RWPE2 (cell line): ENCODE measurements at places on chromosomes 11 and 22.

GRCh38 chr22:43150731-43151206 is 590 bp upstream of the TSPO start:
- no peaks in the 10 kb centered on the region for H3K27me3 ChIP-seq
- H3K36me3 ChIP-seq = 0 out of 2 replicates have a peak, but pooled peaks cover 4% of the 10 kb centered on the region
- no peak for DNase-seq

GRCh38 chr11:36013950-36014897 is 70.4 kb downstream of the LDLRAD3 start:
- H3K4me3 ChIP-seq = no peak overlapping the region
- H3K27ac ChIP-seq = peak overlapping the region; percentile 95
- no peaks in the 10 kb centered on the region for H3K36me3 ChIP-seq
- H3K27me3 ChIP-seq = no peaks in the 10 kb centered on the region

DNA sequence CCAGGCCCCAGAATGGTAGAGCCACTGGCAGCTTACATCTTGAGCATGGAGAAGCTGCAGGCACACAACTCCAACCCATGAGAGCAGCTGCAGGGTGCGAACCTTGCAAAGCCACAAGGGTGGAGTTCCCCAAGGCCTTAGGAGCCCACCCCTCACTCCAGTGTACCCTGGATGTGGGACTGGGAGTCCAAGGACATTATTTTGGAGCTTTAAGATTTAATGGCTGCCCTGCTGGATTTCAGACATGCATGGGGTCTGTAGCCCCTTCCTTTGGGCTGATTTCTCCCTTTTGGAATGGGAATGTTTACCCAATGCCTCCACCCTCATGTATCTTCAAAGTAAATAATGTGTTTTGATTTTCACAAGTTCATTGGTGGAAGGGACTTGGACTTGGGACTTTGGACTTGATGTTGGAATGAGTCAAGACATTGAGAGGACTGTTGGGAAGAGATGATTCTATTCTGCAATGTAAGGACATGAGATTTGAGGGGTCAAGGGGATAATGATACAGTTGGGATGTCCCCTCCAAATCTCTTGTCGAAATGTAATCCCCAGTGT is 1.1 kb upstream of the KRTAP5-7 start:
- no peak overlapping the region for H3K4me3 ChIP-seq
- no peak overlapping the region for H3K27ac ChIP-seq
- DNase-seq = no peak
- H3K4me1 ChIP-seq = no peaks in the 10 kb centered on the region
- no peaks in the 10 kb centered on the region for H3K36me3 ChIP-seq

DNA sequence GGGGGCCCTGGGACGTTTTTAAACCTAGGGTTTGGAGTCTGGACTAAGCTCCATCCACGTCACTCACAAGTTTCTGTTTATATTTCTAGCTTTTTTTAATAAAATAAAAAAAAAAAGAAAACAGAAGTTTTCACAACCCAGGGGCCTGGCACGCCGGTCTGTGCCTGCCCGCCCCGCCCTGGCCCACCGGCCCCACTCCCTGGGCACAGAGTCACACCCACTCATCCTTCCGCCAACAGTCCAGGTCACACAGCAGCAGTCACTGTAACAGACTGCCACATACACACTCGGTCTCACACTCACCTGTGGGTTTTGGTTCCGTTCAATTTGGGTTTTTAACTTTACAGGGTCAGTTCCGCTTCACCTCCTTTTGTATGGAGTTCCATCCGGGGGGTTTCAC is 5.3 kb upstream of the ACR start:
- H3K4me3 ChIP-seq = no peak overlapping the region
- DNase-seq = no peak
- no peaks in the 10 kb centered on the region for H3K27me3 ChIP-seq
- H3K4me1 ChIP-seq = no peaks in the 10 kb centered on the region

- peaks cover 43% of the 10 kb centered on the region for H3K36me3 ChIP-seq
- no peak overlapping the region for H3K4me3 ChIP-seq
- H3K27me3 ChIP-seq = no peaks in the 10 kb centered on the region
- H3K4me1 ChIP-seq = no peaks in the 10 kb centered on the region
Measured at GRCh38 chr22:30870451-30871345, 97.9 kb downstream of the MORC2 start.

DNA sequence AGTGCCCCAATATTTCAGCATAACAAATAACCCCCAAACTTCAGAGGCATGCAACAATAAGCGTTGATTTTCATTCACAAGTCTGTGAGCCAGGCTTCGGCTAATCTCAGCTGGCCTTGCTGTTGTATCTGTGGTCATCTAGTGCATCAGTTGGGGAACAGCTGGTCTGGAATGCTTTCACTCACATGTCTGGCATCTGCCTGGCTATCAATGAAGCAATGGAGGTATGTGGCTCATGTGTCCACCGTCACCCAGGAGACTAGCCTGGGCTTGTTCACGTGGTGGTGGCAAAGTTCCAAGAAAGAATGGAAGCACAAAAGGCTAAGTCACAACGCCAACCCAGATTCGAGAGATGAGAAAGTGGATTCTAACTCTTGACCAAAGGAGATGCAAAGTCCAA is 304.8 kb upstream of the ISX start:
- no peaks in the 10 kb centered on the region for H3K36me3 ChIP-seq
- H3K27ac ChIP-seq = no peak overlapping the region
- H3K4me1 ChIP-seq = no peaks in the 10 kb centered on the region
- no peak for DNase-seq
- no peaks in the 10 kb centered on the region for H3K27me3 ChIP-seq

- no peak overlapping the region for H3K4me3 ChIP-seq
- no peak for DNase-seq
- no peaks in the 10 kb centered on the region for H3K36me3 ChIP-seq
- H3K27me3 ChIP-seq = no peaks in the 10 kb centered on the region
- H3K27ac ChIP-seq = no peak overlapping the region
Measured at GRCh38 chr11:15150507-15150906, 35.8 kb downstream of the INSC start.

DNA sequence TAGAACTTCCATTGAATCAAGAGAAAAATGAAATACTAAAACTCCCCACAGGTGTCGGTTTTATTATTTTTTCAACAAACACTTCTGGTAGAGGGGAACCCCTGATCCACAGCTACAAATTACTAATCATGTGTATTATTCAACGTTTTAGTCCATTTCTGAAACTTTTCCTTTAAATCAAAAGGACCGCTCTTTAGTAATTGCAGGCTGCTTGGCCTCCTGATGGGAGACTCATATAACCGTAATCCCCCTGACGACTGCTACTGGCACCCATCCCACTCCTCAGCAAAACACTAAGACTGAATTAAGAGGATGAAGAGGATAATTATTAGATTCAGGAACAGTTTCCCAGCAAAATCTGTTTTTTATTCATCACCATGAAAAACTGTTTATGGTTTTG is 46.4 kb downstream of the PAX6 start:
- no peak for DNase-seq
- no peak overlapping the region for H3K4me3 ChIP-seq
- H3K27me3 ChIP-seq = no peaks in the 10 kb centered on the region
- no peaks in the 10 kb centered on the region for H3K36me3 ChIP-seq
- H3K4me1 ChIP-seq = no peaks in the 10 kb centered on the region
- no peak overlapping the region for H3K27ac ChIP-seq

- no peaks in the 10 kb centered on the region for H3K27me3 ChIP-seq
- peaks cover 33% of the 10 kb centered on the region for H3K4me1 ChIP-seq
- no peak overlapping the region for H3K4me3 ChIP-seq
- peak overlapping the region; percentile 91 for H3K27ac ChIP-seq
Measured at GRCh38 chr22:38220163-38220562, 18.4 kb downstream of the MAFF start.

- peaks cover 22% of the 10 kb centered on the region for H3K36me3 ChIP-seq
- H3K27me3 ChIP-seq = no peaks in the 10 kb centered on the region
- H3K4me1 ChIP-seq = peaks cover 3% of the 10 kb centered on the region
- H3K27ac ChIP-seq = no peak overlapping the region
Measured at GRCh38 chr11:76927160-76927559, 66.4 kb downstream of the ACER3 start.

- H3K4me3 ChIP-seq = no peak overlapping the region
- no peaks in the 10 kb centered on the region for H3K27me3 ChIP-seq
- no peaks in the 10 kb centered on the region for H3K4me1 ChIP-seq
- H3K36me3 ChIP-seq = no peaks in the 10 kb centered on the region
- no peak overlapping the region for H3K27ac ChIP-seq
Measured at GRCh38 chr11:19566583-19567379, 145.9 kb upstream of the NAV2 start.

DNA sequence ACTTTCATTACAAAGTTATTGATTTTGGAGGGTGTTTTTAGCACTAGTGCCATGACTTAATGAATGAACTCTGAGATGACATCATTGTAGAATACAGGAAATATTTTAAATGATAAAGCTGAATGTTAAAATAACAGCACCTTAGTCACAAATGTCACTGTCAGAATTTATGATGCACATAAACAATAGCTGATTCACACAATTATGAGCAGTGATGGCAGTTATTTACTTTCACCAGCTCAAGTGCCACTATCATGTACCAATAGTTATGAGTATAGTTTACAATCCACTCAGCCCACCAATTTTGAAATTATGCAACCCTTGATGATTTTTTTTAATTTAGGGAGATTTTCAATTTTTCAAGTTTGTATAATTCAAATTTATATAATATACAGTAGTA is 23.0 kb downstream of the SERPING1 start:
- DNase-seq = no peak
- no peak overlapping the region for H3K27ac ChIP-seq
- H3K27me3 ChIP-seq = no peaks in the 10 kb centered on the region
- H3K4me3 ChIP-seq = no peak overlapping the region

DNA sequence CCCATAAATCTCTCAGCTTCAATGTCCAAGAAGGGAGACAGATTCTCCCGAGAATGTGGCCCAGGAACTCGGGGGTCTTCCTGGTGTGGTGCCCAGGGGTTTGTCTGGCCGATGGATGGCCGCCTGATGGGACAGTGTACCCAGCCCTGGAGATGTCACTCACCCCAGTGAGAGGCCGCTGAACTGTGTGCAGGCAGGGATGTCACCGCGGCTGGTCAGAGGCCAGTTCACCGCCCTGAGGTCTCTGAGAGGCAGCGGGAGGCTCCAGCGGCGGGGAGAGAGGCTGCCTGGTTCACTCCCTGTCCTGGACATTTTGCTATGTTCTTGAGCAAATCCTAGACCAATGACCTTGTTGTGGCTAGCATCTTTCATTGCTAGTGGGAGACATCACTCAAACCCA is 1349.5 kb downstream of the BRD1 start:
- no peaks in the 10 kb centered on the region for H3K4me1 ChIP-seq
- H3K27ac ChIP-seq = no peak overlapping the region
- no peak overlapping the region for H3K4me3 ChIP-seq
- H3K36me3 ChIP-seq = no peaks in the 10 kb centered on the region
- H3K27me3 ChIP-seq = no peaks in the 10 kb centered on the region

DNA sequence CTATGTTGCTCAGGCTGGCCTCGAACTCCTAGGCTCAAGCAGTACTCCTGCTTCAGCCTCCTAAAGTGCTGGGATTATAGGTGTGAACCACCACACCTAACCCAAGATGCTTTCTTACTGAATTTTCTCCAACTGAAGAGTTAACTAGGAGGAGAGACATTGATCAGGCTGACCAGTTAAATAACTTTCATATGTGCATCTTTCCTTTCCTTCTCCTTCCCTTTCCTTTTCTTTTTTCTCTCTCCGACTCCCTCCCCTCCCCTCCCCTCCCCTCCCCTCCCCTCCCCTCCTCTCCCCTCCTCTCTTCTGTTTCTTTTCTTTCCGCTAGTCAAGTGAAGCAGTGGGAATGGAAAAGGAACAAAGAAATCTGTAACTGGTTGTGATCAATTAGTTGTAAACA is 26.7 kb downstream of the XRCC6 start:
- no peak for DNase-seq
- H3K27me3 ChIP-seq = no peaks in the 10 kb centered on the region
- no peaks in the 10 kb centered on the region for H3K4me1 ChIP-seq
- H3K36me3 ChIP-seq = peaks cover 90% of the 10 kb centered on the region
- no peak overlapping the region for H3K27ac ChIP-seq
- H3K4me3 ChIP-seq = no peak overlapping the region

- H3K27ac ChIP-seq = peak overlapping the region; percentile 92
- no peaks in the 10 kb centered on the region for H3K27me3 ChIP-seq
- no peaks in the 10 kb centered on the region for H3K36me3 ChIP-seq
- no peak for DNase-seq
Measured at GRCh38 chr11:26227883-26228502, 103.9 kb upstream of the ANO3 start.

GRCh38 chr11:68328374-68329091 is 16.1 kb downstream of the LRP5 start:
- no peak for DNase-seq
- H3K27me3 ChIP-seq = no peaks in the 10 kb centered on the region
- no peaks in the 10 kb centered on the region for H3K4me1 ChIP-seq
- no peak overlapping the region for H3K4me3 ChIP-seq

DNA sequence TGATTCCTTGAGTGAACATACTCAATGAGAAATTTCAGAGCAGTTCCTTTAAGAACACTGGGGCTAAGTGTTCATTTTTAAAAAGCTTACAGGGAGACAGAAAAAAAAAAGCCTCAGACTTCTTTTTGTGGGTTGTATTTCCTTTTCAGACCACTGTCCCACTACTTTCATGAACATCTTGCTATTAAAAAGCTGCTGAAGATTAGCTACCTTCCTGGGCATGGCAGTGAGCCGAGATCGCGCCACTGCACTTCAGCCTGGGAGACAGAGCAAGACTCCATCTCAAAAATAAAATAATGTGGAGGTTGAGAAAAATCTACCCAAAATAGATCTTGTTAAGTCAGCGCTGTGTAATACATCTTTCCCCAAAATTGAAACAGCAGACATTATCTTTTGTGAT is 10.8 kb downstream of the TRAF6 start:
- H3K4me1 ChIP-seq = peaks cover 9% of the 10 kb centered on the region
- H3K4me3 ChIP-seq = no peak overlapping the region
- H3K36me3 ChIP-seq = peaks cover 81% of the 10 kb centered on the region
- no peak overlapping the region for H3K27ac ChIP-seq
- no peaks in the 10 kb centered on the region for H3K27me3 ChIP-seq
- no peak for DNase-seq

DNA sequence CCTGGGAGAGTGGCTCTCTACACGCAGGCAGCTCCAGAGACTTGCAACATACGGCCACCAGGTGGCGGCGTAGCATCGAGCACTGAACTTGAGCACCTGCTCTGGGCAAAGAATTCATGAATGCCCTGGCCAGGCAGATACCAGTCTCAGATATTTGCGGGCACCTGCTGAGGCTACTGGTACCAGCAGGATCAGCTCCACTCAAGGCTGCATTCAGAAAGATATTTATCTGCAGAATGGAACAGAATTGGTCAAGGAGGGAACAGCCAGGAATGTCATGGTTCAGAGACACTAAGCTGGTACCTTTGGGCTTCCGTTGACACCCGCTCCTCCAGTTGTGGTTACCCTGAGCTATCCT is 10.8 kb upstream of the CCDC86 start:
- H3K4me1 ChIP-seq = peaks cover 4% of the 10 kb centered on the region
- H3K4me3 ChIP-seq = no peak overlapping the region
- H3K27ac ChIP-seq = no peak overlapping the region
